Right renal cortex interstitium (tissue), 3 donors: ENCODE measurements at places on chromosomes 11 and 22.

- no peak for DNase-seq
These were observed 29.6 kb downstream of the EHF start for GRCh38 chr11:34650528-34650927.

- no peak for DNase-seq
These were observed 65.1 kb downstream of the USP35 start for GRCh38 chr11:78253797-78254196.

GRCh38 chr11:118883368-118884071, at the start of gene CXCR5:
CXCR5 (plus strand) TSS chr11:118883892; CDS start chr11:118883942, 50 bp downstream.
- no peak for DNase-seq

- DNase-seq, result no peak
These were observed 793.6 kb upstream of the RAG2 start for GRCh38 chr11:37391615-37392014.

DNA sequence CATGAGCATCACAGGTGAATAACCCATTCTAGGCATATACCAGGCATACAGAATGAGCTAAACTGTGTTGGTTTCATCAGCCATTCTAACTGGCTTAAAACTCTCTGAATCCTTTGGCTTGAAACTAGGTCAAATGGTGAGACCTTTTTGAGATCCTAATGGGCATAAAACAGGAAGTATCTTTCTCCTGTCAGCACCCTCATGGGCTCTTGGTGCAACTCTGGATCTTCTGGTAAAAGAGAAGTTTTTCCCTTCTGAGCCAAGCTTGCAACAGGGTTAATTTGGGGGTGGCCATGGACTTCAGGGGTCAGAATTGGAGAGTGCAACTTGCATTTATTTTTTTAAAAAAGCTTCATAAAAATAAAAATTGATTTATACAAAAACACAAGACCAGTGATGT, 67.9 kb upstream of the GRAMD1B start:
- no peak for DNase-seq

GRCh38 chr11:76801225-76801624, 18.1 kb downstream of the TSKU start:
- DNase-seq, result no peak

DNA sequence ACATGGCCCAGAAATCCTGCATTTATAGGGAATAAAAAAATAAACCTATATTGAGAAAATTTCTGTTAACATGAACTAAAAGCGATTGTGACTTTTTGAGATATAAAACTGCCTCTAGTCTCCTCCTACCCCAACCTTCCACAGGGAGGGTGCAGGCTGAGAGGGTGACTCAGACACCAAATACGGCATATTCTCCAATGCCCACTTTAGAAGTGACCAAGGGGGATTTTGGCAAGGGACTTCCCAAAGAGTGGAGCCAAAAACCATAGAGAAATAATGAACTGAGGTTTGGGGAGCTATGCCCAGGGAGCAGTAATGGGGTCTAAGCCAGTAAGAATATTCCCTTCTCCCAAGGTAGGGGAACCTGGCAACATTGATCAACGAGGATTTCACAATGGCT, 124.9 kb upstream of the ZC3H12C start:
- DNase-seq, result no peak

DNA sequence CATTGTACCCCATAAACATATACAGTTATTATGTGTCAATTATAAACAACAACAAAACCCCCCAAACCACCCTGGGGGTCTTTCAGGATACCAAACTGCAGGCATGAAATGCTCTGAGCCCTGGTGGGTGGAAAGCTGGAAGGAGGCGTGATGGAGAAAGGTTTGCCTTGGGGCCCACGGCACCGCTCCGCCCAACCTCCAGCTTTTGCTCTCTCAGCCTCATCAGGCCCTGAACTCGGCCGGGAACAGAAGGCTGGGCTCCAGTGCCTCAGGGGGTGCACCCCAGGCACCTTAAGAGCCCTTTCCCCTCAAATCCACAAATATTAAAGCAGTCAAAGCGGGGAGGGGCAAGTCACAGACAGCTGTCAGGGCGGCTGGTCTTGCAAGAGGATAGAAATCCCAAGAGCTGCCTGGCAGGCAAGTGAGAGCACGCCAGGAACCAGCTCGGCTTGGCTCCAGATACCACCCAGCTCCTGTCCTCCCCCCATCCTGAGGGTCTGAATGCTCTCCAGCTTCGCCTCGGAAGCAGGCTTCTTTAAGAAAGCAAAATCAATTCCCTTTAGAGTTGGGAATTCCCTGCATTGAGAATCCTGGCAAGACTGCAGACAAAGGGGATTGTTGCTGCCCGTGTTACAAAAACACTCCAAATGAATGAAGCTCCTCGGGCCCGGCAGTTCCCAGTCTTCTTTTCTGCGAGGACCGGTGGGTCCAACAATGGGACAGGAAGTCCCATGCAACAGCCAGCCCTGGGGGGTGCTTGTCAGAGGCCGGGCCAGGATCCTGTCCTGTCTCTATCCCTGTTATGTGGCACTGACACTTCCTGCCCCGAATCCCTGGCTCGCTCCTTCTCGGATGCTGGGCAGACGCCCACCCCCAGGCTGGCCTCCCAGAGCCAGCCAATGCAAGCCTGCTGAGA, 80.8 kb downstream of the NAT10 start:
- DNase-seq, result no peak

DNA sequence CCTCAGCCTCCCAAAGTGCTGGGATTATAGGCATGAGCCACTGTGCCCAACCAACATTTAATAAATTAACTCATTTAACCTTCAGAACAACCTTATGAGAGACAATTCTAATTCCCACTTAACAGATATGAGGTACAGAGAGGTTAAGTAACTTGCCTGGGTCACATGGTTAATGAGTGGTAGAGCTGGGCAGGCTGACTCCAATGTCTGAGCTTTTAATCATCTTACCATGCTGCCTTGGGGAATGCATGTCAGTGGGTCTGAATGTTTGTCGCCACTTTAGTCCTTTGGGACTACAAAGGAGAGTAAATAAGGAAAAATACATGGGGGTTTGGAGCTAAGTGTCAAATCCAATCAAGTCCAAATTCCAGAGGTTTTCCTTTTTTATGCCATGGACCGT, 11.2 kb upstream of the PIK3C2A start:
- no peak for DNase-seq

DNA sequence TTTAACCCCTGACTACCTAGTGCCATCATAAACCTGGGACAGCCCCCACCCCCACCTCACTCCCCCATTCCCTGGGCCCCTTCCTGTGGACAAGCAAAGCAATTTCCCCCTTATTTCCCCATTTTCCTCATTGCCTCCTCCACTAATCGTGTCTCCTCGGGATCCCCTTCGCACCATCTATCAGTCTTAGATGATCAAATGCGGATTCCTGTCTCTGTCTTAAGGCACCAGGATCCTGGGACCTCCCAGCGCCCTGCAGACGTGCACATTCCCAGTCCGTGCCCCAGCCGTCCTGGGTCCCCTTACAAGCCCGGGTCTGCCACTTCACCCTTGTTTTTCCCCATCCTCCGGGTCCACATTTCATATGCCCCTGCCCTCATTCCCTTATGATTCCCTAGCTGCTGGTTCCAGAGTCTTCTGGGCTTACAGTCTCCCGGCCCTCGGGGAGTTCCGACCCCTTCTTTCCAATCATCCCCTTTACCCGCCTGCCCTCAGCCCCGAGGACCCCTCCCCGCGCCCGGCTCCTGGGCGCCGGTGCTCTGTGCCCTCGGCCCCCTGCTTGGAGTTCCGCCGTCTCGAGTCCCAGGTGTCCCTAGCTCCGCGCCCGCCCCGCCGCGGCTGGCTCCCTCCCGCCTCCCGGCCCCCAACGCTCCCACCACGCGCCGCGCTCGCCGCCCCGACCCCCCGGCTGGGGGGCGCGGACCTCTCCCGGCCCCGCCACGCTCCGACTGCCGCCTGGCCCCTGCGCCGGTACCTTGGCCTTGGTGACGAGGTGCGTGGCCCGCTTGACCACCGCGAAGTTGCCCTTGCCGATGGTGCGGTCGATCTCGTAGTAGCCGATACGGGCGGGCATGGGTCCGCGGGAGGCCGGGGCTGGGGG, 599 bp downstream of the SIK3 start:
- no peak for DNase-seq

DNA sequence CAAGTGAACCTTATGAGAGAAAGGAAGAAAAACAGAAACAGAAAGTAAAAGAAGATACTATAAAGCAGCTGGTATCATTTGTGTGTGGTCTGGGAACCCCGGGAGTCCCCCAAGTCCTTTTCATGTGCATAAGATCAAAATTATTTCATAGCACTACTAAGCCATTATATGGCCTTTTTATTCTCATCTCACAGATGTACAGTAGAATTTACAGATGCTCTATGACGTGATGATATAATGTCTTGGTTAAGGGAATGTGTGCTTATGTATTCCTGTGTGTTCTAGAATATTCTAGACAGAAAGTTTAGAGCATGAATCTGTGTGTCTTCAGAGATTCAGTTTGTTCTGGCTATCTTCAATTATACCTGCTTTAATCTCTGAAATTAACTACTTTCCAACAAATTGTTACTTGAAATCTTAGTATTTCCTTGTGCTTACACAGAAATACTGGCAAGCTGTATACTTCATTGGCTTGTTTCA, 8.6 kb upstream of the TPP1 start:
- DNase-seq, result no peak

- DNase-seq, result no peak
These were observed 16.9 kb downstream of the TSPAN4 start for GRCh38 chr11:859394-860131.

- DNase-seq, result no peak
These were observed at the start of gene OR4C5 for GRCh38 chr11:48366365-48366764. OR4C5 (minus strand) TSS chr11:48366465; CDS start chr11:48366465, 0 bp downstream.

DNA sequence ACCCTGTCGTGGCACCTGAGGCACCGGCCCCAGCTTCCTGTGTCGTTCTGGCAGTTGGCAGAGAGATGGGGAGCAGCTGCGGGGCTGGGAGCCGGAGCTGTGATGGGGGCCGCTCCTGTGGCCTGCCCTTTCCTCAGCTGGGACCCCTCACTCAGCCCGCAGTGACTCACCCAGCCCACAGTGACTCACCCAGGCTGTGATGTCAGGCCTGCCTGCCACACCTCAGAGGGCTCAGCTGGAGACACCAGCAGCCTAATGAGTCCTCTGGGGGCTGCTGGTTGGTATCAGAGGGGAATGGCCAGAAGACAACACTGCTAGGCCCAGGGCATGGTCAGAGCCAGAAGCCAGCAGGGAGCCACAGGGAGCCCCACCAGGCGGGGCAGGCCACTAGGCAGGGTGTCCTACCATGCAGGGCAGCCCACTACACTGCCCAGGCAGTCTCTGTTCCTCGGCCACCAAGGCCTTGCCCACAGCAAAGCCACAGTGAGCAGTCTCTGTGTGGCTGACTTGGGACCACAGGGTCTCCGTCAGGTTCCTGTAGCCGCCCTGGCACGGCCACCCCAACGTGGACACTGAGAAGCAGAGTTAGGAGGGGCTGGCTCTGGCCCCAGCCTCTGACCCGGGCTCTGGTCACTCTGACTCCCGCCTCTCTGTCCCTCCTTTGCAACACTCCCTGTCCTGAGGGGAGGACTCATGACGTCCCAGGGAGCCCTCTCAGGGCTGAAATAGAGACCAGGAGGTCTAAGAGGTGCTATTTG, 4.2 kb upstream of the FXYD2 start:
- DNase-seq, result no peak

DNA sequence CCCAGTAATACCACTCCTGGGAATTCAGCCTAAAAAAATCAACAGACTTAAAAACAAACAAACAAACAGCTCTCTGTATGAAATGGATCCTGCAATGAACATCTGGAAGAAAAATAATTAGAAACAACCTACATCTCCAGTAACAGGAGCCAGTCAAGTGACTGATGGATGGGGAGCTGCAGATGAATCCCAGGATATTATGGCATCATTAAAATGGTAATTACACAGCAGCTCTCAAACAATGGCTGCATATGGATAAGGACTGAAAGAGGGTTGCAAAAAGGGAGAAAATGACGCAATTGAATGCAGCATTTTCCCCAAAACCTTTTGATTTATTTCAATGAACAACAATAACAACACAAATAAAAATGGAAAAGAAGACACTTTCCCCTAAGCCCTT, 4.1 kb downstream of the NPTXR start:
- no peak for DNase-seq

DNA sequence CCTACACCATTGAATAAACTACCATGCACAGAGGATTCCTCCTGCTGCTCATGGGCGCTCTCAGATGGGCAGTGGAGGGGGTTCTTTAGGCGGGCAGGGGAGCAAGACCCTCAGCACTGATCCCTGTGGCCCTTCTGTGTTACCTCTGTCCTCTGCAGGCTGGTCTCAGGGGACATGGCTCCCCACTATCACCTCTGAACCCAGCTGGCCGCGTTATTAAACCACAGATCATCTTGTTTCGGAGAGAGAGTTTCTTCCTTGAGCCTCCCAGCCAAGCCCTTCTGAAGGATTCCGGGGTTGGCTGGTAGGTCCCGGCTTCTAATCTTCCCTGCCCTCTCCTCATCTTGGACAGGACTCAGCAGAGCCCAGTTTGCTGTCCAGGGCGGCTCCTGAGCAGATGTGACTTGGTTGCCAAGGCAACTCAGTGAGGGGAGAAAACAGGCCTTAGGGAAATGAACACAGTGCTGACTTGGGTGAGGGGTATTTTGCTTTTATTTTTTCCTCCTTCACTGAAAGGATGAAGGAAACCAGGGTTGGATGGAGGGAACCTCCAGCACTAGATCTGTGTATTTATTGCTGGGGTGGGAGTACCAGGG, 13.3 kb downstream of the APOL3 start:
- no peak for DNase-seq

GRCh38 chr22:26744892-26745808, 87.8 kb downstream of the MIAT start:
- no peak for DNase-seq

DNA sequence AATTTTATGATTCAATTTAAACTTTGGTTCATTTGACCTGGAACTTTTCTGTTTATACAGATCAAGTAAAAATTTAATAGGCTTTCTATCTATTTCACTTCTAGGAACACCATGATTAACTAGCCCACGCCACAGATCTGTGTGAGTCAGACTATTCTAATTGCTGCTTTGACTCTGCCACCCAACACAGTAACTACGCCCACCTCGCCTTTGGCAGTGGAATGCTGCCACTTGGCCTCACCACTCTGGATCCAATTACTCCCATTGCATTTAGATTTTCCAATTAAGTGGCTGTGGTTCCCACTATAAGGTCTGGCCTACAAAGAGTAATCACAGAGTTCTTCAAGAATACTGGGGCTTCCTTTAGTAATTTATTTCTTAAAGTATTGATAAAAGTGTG, 46.6 kb upstream of the LIN7C start:
- DNase-seq, result no peak

DNA sequence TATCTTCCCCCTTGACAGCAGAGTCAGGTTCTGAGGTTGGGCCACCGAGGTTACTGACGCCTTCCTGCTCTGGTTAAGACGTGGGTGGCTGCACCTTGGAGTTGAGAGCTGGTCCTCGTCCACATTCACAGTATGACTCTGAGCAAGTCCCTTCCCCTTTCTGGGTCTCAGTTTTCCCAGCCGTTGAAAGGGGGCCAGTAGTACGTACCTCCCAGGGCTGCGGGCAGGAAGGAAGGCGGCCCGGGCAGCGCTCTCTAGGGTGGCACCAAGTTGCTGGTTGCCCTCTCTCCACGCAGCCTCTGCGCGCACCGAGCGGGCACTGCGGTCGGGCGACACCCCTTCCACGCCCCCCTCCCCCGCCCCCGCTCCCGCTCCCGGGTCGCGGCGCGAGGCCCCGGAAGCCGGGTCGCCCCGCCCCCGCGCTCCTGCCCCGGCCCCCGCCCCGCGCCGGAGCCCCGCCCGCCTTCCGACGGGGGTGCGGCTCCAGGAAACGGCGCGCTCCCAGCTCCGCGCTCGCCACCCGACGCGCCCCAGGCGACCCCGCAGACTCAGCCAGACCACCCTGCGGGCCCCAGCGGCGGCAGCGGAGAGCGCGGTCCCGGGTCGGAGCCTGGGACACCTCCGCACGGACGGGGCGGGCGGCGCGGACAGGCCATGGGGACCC, at the start of gene EHBP1L1:
Gene EHBP1L1, plus strand, starts transcription at position 486 of the 664 bp plus-strand sequence. CDS start 250 bp downstream, outside the sequence.
- no peak for DNase-seq

GRCh38 chr11:62340269-62340901, 3.1 kb downstream of the ASRGL1 start:
- no peak for DNase-seq
